Nephron progenitor cell (in vitro differentiated cells): ENCODE measurements at places on chromosomes 5 and 9.

GRCh38 chr5:93503598-93504067 lies 77.4 kb downstream of the NR2F1-AS1 start:
- no peak for DNase-seq
- H3K4me3 ChIP-seq, result no peak overlapping the region
- peaks cover 57% of the 10 kb centered on the region for H3K36me3 ChIP-seq

DNA sequence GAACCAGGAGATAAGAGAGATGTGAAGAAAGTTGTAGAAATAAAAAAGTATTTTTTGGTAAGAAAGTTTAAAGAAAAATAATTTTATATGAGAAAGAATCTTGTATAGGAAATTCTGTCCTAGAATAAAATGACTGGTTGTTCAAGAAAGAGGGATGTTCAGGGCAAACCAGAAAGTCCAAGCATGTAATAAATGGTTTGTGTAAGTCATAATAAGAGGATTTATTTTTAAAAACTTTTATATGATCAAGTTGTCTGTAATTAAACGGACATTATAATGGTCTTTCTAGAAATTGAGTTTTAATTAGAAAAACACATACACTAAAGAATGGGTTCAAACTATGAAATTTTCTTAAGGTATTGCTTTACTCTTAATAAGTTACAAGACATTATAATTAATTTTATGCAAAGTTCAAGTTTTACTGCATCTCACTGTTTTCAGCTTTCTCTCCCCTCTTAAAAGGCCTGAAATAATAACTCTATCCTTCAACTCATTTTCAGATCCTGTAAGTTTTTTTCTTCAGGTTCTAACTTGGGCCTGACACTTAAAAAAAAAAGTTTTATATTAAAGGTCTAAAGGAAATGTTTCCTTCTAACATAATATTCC lies 56.1 kb upstream of the ZNF300 start:
- peaks cover 4% of the 10 kb centered on the region for H3K27me3 ChIP-seq
- no peak overlapping the region for H3K27ac ChIP-seq
- no peaks in the 10 kb centered on the region for H3K4me1 ChIP-seq
- DNase-seq, result no peak
- H3K4me3 ChIP-seq, result no peak overlapping the region

DNA sequence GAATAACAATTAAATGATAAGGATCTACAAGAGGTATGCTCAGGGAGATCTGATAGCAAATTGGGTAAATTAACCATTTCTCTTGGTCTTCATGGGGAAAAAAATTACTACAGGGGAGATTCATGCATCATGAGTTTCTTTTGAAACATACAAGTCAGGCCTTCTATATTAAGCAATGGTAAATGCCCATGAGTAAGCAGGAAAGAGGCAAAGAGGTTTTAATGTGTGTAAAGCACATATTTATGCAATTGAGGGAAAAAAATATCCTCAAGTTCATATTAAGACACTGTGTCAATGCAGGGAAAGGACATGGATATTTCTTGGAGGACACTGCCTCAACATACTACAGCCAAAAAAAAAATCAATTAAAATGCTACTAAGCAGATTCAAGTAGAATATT lies 73.4 kb upstream of the NR4A3 start:
- H3K27me3 ChIP-seq, result peaks cover 11% of the 10 kb centered on the region
- no peak for DNase-seq
- no peak overlapping the region for H3K4me3 ChIP-seq
- H3K36me3 ChIP-seq, result no peaks in the 10 kb centered on the region
- H3K4me1 ChIP-seq, result no peaks in the 10 kb centered on the region

DNA sequence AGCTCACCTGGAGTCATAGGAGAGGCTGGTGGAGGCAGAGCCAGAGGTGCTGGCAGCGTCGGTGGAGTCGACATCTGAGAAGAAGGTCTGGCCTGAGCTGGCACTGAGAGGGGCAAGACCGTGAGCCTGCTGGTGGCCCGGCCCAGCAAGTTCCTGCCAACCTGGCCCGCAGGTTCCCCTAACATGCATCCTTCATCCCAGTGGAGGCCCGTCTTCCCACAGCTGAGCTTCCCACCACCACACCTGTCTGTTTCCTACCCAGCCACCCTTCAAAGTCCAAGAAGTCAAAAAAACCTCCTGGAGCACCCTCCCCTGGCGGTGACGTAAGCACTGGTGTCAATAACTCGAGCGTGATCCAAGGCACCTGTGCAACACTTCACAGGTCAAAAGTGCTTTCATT lies 16.9 kb downstream of the PHF19 start:
- H3K36me3 ChIP-seq, result peaks cover 39% of the 10 kb centered on the region
- DNase-seq, result no peak
- peaks cover 5% of the 10 kb centered on the region for H3K27me3 ChIP-seq
- no peak overlapping the region for H3K4me3 ChIP-seq
- peaks cover 35% of the 10 kb centered on the region for H3K4me1 ChIP-seq
- H3K27ac ChIP-seq, result no peak overlapping the region

- H3K27me3 ChIP-seq, result no peaks in the 10 kb centered on the region
- no peak for DNase-seq
- no peak overlapping the region for H3K4me3 ChIP-seq
- H3K4me1 ChIP-seq, result peaks cover 58% of the 10 kb centered on the region
- H3K36me3 ChIP-seq, result no peaks in the 10 kb centered on the region
These were observed 30.2 kb downstream of the LIX1 start for GRCh38 chr5:97112230-97112629.

GRCh38 chr9:123601828-123602227 lies 245.8 kb downstream of the CRB2 start:
- H3K27me3 ChIP-seq, result no peaks in the 10 kb centered on the region
- no peak overlapping the region for H3K4me3 ChIP-seq
- no peak for DNase-seq
- no peaks in the 10 kb centered on the region for H3K36me3 ChIP-seq
- H3K4me1 ChIP-seq, result peaks cover 51% of the 10 kb centered on the region
- no peak overlapping the region for H3K27ac ChIP-seq

- H3K4me3 ChIP-seq, result no peak overlapping the region
- peaks cover 3% of the 10 kb centered on the region for H3K27me3 ChIP-seq
- DNase-seq, result no peak
- H3K36me3 ChIP-seq, result peaks cover 43% of the 10 kb centered on the region
- H3K27ac ChIP-seq, result no peak overlapping the region
These were observed 325.5 kb downstream of the ZNF608 start for GRCh38 chr5:124420952-124421351.

DNA sequence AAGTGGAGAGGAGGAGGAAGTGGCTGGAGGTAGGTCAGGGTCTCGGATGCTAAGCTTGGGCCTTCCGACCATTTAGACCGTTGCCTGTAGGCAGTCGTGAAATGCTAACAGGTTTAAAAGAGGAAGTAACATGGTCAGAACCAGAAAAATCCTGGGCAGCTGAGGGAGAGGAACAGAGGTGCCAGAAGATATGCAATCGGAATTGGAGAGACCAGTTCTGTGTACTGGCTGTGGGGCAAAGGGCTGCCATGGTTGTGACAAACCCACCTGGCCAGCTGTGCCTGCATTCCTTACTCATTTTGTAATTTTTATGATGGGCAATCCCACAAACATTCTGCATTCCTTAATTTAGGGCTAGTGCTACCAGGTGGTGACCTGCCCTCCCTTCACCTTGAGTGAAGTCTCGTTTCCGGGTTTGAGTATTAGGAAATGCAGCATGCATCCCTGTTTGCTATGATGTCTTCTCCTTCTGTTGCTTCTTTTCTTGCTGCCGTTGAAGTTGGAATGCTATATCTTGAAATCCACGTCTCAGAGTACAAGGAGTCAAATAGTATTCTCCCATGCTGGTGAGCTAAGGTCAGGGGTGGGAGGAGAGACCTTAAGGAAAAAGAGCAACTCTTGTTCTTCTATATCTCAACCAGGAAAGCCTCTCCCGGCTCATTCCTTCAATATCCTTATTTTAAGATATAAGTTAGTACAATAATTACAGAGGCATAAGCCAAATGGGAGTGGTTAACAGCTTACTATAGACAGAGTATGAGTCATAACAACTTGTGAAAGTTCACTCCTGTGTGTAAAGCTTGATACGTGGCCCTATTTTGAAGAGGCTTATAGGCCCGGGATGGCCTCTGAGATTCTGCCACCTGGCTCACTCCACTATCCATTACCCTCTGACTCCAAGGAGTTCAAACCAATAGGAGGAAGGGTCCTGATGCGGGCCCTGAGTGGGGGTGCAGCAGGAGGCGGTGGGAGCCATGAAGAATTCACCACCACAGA lies 37.0 kb downstream of the B4GALT1 start:
- no peak overlapping the region for H3K4me3 ChIP-seq
- peaks cover 44% of the 10 kb centered on the region for H3K36me3 ChIP-seq
- peaks cover 64% of the 10 kb centered on the region for H3K4me1 ChIP-seq

- peak overlapping the region; percentile 82 for H3K4me3 ChIP-seq
- H3K27me3 ChIP-seq, result peaks cover 88% of the 10 kb centered on the region
- H3K36me3 ChIP-seq, result no peaks in the 10 kb centered on the region
- peaks cover 73% of the 10 kb centered on the region for H3K4me1 ChIP-seq
These were observed 10.6 kb downstream of the FOXD1 start for GRCh38 chr5:73437777-73438644.

GRCh38 chr9:13383855-13384254 lies 104.4 kb upstream of the MPDZ start:
- peaks cover 13% of the 10 kb centered on the region for H3K36me3 ChIP-seq
- no peak for DNase-seq

DNA sequence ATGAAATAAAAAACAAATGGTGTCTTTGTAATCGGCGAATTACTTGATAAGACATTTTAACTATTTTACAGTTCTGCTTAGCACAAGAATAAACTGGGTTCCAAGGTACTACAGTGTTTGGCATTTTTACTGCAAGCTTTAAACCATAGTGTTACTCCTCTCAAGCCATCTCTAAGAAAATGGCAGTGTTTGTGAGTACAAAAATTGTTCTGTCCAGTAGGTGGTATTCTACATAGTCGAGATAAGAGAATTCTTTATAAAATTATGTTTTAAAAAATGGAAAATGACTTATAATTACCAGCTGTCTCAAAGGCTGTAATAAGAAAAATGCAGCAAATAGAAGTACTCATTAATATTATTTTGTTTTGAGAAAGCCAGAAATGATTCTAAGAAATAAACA lies 3.2 kb downstream of the SMIM15 start:
- no peak overlapping the region for H3K4me3 ChIP-seq
- peaks cover 46% of the 10 kb centered on the region for H3K4me1 ChIP-seq
- DNase-seq, result no peak
- no peak overlapping the region for H3K27ac ChIP-seq
- peaks cover 75% of the 10 kb centered on the region for H3K36me3 ChIP-seq

- no peak overlapping the region for H3K4me3 ChIP-seq
- no peak overlapping the region for H3K27ac ChIP-seq
- peaks cover 6% of the 10 kb centered on the region for H3K36me3 ChIP-seq
- DNase-seq, result no peak
- H3K4me1 ChIP-seq, result peaks cover 21% of the 10 kb centered on the region
These were observed 39.5 kb downstream of the PLPP1 start for GRCh38 chr5:55495216-55495615.

DNA sequence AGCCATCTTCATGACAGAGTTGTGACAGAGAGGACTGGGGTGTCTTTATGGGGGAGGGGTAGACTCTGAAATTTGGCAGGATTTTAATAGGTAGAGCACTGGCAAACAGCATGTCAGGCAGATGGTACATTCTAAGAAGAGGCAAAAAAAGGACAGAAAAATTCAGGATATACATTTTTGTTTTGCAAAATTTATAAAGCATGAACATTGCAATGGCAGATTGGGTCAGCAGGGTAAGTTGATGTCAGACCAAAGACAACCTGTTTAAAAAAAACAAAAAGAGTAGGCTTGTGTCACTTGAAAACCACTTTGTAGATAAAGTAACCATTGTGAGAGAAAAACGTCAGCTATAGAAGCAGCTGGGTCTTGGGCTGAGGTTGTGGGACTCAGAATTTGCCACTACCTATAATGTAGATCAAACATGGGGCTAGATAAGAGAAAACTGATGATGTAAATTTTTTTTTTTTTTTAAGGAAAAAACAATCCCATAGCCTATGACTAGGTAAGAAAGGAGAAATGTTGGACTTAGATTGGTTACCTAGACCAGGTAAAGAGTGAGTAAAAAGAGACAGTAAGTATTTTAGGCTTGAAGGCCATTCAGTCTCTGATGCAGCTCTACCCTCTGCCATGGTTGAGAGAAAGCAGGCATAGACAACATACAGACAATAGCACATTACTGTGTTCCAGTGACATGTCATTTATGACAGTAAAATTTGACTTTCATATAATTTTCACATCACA lies 8.3 kb downstream of the CAMK4 start:
- H3K27ac ChIP-seq, result no peak overlapping the region
- no peaks in the 10 kb centered on the region for H3K4me1 ChIP-seq
- no peak for DNase-seq
- no peak overlapping the region for H3K4me3 ChIP-seq
- H3K36me3 ChIP-seq, result no peaks in the 10 kb centered on the region
- H3K27me3 ChIP-seq, result peaks cover 11% of the 10 kb centered on the region

GRCh38 chr5:143201589-143201988 lies 201.9 kb downstream of the NR3C1 start:
- H3K27me3 ChIP-seq, result peaks cover 5% of the 10 kb centered on the region
- no peak overlapping the region for H3K27ac ChIP-seq
- H3K36me3 ChIP-seq, result peaks cover 5% of the 10 kb centered on the region
- no peak for DNase-seq
- H3K4me3 ChIP-seq, result no peak overlapping the region
- H3K4me1 ChIP-seq, result peaks cover 8% of the 10 kb centered on the region

DNA sequence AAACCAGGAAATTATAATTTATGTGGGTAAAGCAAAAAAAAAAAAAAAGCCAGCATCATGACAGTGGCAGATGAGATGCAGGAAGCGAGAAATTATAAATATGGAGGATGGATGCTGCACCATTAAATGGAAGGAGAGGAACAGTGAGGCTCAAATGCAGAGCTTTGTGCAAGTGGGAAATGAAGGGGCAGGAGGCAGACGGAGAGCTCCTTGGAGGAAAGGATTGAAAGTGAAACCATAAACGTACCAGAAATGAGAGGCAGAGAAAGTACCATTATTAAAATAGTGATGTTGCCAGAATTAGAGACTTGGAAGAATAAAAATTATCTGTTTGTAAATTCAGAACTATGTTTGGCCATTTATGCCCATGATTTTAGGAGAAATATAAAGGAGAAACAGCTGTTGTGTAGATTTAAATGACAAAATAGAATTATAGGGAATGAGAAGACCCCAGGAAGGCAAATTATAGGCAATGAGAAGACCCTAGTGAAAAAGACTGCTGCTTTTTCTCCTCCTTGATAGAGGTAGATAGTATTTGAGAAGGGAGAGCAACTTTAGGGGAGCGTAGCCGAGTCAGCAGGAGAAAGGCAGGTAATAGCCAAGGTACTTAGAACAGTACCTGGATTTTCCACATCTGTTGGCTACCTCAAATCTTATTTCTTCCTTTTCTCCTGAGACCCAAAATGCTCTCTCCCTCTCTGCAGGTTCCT lies 341.0 kb upstream of the CD180 start:
- no peak overlapping the region for H3K4me3 ChIP-seq
- no peak for DNase-seq
- H3K27me3 ChIP-seq, result no peaks in the 10 kb centered on the region
- H3K4me1 ChIP-seq, result peaks cover 20% of the 10 kb centered on the region

GRCh38 chr5:136037001-136037705 lies 8.4 kb downstream of the TGFBI start:
- H3K4me1 ChIP-seq, result peaks cover 47% of the 10 kb centered on the region
- H3K27me3 ChIP-seq, result peaks cover 11% of the 10 kb centered on the region

- no peak overlapping the region for H3K27ac ChIP-seq
- H3K27me3 ChIP-seq, result peaks cover 5% of the 10 kb centered on the region
- H3K4me1 ChIP-seq, result peaks cover 5% of the 10 kb centered on the region
- H3K36me3 ChIP-seq, result peaks cover 4% of the 10 kb centered on the region
These were observed 37.0 kb upstream of the PIK3R1 start for GRCh38 chr5:68178579-68178978.
